ENCODE measurements at places on chromosomes 4 and X. TPM values are rescaled to one million over a fixed set of nuclear protein-coding genes. Genes with fewer than 3 reads are reported as not detected.

The ETDB gene
- not detected for total RNA-seq

The XPNPEP2 gene
- 1.7 TPM for total RNA-seq

The PACRGL gene
- 9.2 TPM for total RNA-seq

The AR gene
- 20.2 TPM for total RNA-seq

The PCDH7 gene
- 6.1 TPM for total RNA-seq

The SLC26A1 gene
- not detected for total RNA-seq

- DNase-seq: no peak
Observed at GRCh38 chr4:102612824-102613366, 111.7 kb downstream of the NFKB1 start.

DNA sequence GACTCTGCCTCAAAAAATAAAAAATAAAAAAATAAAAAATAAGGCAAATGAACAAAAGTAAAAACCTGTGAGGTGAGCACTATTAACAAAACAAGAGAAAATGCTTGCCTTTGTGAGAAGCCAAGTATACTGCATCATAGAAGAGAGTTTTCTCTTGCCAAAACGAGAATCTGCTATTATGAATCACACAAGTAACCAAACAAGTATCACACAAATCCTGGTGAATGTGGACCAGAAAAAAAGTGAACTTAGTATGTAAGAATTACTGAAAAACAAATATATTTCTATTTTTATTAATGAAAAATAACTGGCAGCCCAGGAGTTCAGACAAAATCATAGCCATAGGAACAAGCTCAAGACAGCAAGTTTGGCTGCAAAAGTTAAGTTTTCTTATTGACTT lies 193.5 kb downstream of the PDGFC start:
- no peak for DNase-seq

DNA sequence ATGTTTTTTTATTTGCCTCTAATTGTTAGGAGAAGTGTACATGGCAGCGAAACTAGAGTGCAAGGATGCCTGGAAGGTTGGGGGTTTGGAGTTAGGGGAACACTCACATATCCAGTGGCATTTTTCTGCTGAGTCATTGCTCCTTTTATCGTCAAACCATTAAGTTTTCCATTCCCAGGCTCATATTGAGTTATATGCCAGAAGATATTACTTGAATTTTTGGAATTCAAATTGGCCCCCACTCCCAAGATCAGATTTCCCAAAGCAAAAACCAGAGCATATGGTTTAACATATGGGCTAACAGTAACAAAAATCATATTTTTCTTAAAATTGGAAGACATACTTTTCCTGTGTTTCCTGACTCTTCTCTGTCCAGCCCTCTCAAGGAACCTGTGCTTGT lies 152.7 kb downstream of the FSTL5 start:
- no peak for DNase-seq

DNA sequence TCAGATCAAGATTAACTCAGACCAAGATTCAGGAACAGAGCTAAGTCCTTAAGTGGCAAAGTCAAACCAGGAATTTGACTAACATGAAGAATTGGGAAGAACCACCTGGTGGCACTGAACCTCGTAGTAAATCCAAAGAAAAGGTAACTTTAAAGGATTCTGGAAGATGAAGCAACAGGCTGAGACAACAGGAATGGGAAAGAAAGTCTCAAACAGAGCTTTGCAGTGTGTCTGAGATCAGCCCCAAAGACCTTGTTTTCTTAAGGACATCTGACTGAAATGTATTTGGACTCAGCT lies 126.1 kb downstream of the ASB9 start:
- no peak for DNase-seq

DNA sequence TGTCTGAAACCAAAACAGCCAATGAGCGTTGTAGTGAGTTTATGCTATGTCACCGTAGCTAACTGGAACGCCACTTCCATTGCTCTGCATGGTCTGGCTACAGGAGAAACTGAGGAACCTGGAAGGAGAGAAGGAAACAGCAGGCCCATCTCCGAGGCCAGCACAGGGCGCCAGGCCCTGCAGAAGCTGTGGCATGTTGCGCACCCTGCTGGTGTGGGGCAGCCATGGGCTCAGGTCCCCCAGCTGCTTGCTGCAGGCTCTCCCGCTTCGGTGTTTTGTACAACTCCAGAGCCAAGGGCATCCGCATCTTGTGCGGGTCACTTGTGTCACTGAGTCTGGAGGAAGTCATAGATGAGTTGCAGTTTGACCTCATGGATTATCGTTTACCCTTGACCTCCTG lies 89.2 kb downstream of the AFAP1 start:
- no peak for DNase-seq

- DNase-seq: no peak
Observed at GRCh38 chrX:115251458-115252233, 17.8 kb upstream of the LRCH2 start.

GRCh38 chr4:19278665-19279064 lies 973.0 kb upstream of the SLIT2 start:
- no peak for DNase-seq

GRCh38 chr4:12846368-12846767 lies 637.8 kb downstream of the RAB28 start:
- no peak for DNase-seq

DNA sequence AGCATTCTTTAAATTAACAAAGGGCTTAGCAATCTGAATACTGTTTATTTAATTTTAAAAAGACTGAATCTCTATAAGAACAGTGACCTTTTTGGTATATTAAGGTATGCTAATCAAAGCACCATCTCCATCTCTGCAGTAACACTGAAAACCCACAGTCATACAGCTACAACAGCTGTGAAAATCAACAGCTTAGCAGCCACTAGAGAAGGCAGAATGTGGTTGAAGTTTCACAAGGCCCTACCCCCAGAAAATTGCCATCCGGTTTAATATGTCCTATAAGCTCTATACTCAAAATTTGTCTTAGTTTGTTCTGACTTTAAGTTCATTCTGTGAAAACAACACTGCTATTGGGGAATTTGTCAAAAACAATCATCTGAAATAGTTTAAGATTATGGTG lies 128.7 kb downstream of the OPHN1 start:
- DNase-seq: no peak

DNA sequence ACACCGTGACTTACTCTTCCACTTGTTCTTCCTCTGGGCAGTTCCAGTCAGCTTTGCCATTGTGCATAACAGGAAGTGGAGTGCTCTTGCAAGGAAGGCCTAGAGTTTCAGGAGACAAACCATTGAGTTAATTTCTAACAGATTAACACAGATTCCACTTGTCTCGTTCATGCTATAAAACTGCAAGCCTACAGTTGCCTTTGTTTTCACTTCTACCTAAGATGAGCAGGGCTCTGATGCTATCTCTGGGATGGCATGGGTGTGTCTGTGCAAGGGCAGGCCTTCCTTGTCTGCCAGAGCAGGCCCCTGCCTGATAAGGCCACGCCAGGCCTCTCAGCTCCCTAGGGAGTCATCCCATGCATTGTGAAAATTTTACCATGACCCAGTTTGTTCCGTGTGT lies 67.7 kb upstream of the PGRMC2 start:
- DNase-seq: no peak

GRCh38 chr4:10589799-10590198 lies 94.8 kb downstream of the CLNK start:
- no peak for DNase-seq

DNA sequence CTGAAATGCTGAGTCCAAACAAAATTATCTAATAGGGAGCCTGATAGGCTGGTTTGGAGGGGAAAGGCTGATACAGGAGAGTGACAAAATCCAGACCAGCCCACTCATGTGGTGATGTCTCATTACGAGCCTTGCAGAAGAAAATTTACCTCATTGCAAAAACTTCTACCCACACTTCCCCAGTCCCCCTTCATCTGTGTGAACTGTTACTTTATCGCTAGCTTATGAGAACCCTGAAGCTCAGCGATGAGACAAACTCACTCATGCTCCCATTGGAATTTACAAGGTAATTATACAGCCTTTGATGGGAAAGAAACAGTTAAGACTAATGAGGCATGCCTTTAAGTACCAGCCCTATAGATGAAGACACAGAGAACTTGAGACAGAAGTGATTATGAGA lies 76.1 kb downstream of the ARHGAP6 start:
- no peak for DNase-seq

DNA sequence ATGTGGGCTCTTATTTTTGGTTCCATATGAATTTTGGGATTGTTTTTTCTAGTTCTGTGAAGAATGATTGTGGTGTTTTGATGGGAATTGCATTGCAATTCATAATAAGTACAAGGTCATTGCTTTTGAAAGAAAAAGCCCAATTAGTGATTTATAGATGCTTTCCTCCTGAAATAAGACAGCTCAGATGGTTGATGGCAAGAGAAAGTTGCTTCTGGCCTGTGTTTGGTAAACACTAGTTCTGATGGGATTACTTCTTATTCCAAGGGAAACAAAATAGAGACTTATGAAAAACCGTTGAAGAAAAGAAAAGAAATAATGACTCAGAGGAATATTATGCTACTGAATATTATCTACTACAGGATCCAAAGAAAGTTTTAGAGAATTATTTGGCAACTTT lies 144.9 kb downstream of the SPANXA1 start:
- DNase-seq: no peak

DNA sequence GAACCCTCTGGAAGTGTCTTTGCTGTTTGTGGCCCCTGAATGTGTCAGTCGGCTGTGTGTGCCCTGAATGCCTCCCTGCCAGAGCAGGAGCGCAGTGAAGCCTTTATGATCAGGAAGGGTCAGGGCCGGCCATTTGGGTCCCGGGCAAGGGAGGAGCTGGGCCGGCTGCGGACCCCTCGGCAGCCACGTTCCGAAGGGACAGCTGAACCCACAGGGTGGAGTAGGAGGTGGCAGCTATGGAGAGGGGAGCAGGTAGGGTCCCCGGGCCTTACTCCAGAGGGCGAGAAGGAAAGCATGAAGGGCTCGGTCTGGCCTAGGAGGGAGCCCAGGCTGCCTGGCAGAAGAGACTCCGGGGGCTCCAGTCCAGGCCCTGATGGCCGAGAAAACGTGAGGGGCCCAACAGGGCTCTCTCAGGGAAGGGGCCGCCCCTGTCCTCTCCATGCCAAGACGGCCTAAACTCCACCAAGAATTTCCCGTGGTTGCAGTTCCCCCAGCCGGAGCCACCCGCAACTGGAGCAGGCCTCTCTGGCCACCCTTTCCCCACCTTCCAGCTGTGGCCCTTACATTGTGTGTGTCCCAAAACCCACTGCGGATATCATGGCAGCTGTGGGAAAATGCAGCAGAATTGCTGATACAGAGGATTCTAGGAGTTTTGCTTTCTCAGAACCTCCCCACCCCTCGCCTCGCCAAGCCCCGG lies 182.2 kb upstream of the STK26 start:
- no peak for DNase-seq

DNA sequence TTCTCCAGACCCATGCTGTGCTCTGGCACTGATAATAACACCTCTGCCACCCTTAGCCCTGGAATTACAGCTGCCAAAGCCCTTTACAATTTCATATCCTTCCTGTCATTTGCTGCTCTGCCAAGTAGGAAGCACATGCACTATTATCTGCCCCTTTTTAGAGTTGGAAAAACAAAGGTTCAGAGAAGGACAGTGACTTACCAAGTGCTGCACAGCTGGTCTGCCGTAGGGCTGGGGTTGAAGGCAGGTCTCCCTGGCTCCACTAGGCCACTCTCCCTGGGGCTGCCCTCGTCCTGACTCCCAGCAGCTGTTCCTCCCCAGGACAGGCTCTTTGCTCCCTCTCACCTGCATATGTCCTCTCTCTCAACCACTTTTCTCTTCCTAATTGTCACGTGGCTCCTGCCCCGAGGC lies 73.4 kb downstream of the ANAPC4 start:
- no peak for DNase-seq

GRCh38 chrX:147476008-147476407 lies 435.7 kb upstream of the FMR1 start:
- peak; percentile 37 for DNase-seq

All from endothelial cell (in vitro differentiated cells).